Mucosa of gallbladder (tissue), 1 donor: ENCODE measurements at places on chromosomes 1 and 21. TPM values are rescaled to one million over a fixed set of nuclear protein-coding genes. Genes with fewer than 3 reads are reported as not detected.
A peak's percentile ranks its signal among the peaks of the same experiment; 100 is the strongest.

DNA sequence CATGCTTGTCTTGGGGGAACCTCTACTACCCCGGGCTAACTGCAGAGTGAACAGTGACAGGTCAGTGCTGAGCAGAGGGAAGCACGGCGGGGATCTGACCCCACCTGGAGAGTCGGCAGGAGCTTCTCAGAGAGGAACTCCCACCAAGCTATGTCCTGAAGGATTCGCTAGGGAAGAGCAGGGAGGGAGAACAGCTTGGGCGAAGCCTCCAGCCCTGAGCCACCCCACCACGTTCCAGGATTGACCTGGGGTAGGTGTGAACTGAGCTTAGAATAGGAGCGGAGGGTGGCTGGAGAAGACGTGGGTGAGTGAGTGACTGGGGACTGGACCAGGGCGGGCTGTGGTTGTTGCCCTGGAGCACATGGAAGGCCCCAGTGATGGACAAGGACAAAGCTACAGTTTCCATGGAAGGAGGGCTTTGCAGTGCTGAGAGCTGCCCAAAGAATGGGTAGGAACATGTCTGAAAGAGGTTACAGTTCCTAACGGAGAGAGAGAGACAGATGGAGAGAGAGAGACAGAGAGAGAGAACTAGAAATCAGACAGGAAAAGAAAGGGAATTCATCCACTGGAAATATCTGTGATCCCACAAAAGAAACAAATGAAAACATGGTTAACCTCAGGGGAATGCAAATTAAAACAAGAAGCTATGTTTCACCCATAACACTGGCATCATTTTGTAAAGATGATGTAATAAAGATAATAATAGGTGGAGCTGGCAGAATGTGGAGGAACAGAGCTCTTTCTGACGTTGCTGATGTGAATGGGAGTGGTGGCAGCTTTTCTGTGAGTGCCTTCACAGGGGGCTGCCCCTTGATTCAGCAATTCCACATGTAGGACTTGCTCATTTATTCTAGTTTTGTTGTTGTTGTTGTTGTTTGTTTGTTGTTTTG is 17.2 kb downstream of the BSND start:
- no peak for DNase-seq

GRCh38 chr1:237186675-237187074 is 144.7 kb downstream of the RYR2 start:
- DNase-seq, result no peak

GRCh38 chr1:40984531-40984930 is 5.0 kb downstream of the CTPS1 start:
- no peak for DNase-seq

- peak; percentile 39 for DNase-seq
Observed at GRCh38 chr1:29259802-29260441, 23.6 kb downstream of the PTPRU start.

DNA sequence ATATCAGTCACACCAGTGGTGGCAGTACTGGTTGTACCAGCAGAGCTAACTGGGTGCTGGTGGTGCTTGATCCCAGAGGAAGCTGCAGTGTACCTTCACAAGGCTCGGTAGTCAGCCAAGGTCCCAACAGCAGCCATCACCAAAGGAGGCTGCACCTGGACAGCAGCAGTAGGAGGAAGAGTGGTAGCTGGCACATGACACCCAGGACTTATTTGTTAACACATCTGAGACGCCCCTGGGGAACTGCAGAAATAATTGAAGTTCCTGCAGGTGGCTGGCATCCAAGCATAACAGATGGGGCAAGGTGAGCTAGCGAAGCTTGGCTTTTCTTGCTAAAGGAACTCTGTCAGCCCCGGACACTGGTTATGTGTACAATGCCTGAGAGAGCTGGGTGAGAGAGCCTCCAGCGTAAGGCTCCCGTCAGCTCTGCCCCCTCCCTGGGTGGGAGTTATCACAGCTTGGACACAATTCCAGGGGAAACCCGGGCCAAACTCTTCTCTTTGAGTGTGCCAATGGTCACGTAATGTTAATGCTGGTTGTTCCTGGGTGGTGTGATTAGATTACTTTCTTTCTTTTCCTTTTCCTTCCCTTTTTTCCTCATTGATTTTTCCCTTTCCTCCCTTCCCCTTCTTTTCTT is 29.1 kb upstream of the PARP1 start:
- no peak for DNase-seq

MROH7 gene
- 8.0 TPM for total RNA-seq

- no peak for DNase-seq
Observed at GRCh38 chr1:153799016-153799415, 23.8 kb downstream of the SLC27A3 start.

- DNase-seq, result no peak
Observed at GRCh38 chr1:87122243-87122642, 206.4 kb upstream of the LMO4 start.

PBX1 gene
- 175 TPM for total RNA-seq

HAO2 gene
- total RNA-seq, result 0.17 TPM

NOL9 gene
- total RNA-seq, result 24.2 TPM

RYR2 gene
- total RNA-seq, result 7.5 TPM

- peak; percentile 89 for DNase-seq
Observed at GRCh38 chr1:53145942-53146708, 3.7 kb upstream of the SLC1A7 start.

DNA sequence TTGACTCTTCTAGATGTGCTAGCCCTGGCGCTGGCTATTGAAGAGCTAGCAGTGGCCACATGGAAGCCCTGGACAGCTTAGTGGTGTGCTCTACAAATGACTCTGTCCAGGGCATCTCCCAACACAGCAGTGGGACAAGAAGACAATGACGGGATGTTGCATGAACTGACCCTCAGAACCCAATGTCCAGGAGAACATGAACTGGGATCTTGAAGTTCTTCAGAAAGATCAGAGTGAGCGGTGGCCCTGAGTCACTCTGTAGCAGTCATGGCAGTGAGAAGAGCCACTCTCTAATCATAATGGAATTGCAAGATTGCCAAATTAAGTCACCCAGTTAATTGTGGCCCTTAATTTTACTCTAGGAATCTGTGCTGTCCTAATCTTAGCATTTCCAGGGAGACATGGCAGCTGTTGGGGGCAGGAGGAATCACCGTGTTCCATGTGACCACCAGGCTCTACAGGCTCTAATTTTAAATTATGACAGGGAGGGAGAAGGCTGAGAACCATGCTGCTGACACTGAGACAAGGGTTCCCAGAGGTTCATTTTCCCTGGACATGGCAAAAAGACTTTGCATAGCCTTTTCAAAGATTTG is 10.2 kb upstream of the OBSCN start:
- DNase-seq, result no peak

DNA sequence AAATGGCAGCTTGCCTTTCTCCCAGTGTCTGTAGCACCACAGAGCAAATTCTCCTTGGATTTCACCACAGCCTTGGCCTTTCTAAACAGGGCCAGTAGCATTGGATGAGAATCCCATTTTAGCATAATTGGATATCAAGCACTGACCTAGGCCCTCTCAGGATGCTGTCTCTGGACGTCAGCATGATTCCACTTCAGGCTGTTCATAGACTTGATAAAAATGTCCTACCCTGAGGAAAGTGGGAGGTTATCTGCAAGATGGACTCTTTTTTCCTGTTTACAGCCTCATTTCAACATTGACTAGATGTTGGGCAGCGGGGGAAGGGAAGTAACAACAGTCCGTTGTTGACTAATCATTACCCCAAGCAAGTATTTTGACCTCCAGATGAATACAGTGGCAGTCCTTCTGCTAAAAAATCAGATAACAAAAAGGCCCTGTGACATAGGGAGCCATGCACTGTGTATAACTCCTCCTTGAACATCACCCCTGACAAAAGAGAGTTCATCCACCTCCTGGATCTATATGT is 5.2 kb downstream of the NPL start:
- DNase-seq, result no peak

TMPRSS15 gene
- total RNA-seq, result not detected

TNFRSF4 gene
- total RNA-seq, result 2.6 TPM

- no peak for DNase-seq
Observed at GRCh38 chr1:193338194-193338593, 151.8 kb upstream of the B3GALT2 start.

DNA sequence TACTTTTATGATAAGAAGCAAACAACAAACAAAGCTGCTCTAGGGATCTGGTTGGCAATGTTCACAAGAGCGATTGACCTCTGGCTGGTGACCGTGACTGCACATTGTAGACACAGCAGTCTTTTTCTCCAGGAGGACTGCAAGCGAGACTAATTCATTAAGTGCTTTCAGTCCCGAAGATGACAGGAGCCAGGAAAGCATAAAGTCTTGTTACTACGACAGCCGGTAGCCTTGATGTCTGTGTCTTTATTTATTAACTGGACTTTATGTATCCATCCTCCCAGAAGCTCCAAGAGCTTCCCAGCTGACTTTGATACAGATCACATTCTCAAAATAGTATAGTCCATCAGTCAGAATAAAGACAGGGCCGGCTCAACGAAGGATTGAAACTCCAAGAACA is 18.2 kb downstream of the FAM163A start:
- DNase-seq, result no peak

- no peak for DNase-seq
Observed at GRCh38 chr1:5748286-5749225, 243.7 kb downstream of the NPHP4 start.

- DNase-seq, result no peak
Observed at GRCh38 chr1:106055855-106056254, 1000.6 kb upstream of the PRMT6 start.

DNA sequence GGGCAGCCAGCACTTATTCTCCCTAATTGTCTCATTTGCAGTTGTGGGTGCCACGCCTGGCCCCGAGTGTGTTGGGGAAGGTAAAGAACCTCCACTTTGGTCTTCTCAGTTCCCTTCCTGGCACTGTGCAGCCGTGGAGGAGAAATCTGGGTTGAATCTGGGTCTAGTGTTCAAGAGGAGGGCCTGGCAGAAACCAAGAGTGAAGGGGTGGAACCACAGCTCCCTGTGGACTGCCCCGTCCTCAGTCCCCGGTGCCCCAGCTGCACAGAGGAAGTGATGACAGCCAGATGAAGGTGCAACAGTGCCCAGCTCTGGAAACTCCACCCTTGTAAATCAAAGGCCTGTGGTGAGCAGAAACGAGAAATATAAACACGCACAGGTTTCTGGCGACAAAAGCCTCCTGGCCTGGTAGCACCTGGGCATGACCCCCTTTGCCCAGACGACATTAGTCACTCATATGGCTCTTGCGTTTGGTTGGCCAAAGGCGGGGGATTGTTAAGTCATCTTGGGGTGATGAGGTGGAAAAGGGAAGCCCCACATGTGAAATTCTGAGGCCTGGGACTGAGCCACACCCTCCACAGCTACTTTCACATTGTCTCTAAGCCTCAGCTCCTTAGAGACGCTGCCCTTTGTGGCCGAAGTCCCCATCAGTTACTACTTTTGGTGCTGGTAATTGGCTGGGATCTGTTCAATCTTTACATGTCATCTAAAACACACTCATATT is 4.2 kb upstream of the ECE1 start:
- peak; percentile 28 for DNase-seq

REN gene
- total RNA-seq, result not detected

GRCh38 chr1:150791585-150791984 is 16.5 kb downstream of the CTSK start:
- no peak for DNase-seq

GRCh38 chr1:36872126-36872754 is 162.1 kb downstream of the GRIK3 start:
- no peak for DNase-seq

DNA sequence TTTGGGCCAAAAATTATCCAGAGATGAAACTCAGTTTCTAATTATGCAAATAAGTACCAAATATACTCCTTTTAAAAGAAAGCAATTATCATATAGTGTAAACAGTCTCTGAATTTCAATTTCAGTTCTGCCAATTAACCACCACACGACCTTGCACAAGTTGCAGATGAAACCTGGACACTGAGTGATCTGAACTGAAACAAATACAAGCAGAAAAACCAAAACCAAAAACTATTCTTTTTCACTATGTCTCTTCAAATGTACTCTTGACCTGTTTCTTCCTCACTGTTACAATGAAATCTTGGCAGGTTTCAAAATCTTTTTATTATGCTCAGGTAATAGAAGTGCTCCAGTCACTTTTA is 79.2 kb downstream of the TYW3 start:
- no peak for DNase-seq

DNA sequence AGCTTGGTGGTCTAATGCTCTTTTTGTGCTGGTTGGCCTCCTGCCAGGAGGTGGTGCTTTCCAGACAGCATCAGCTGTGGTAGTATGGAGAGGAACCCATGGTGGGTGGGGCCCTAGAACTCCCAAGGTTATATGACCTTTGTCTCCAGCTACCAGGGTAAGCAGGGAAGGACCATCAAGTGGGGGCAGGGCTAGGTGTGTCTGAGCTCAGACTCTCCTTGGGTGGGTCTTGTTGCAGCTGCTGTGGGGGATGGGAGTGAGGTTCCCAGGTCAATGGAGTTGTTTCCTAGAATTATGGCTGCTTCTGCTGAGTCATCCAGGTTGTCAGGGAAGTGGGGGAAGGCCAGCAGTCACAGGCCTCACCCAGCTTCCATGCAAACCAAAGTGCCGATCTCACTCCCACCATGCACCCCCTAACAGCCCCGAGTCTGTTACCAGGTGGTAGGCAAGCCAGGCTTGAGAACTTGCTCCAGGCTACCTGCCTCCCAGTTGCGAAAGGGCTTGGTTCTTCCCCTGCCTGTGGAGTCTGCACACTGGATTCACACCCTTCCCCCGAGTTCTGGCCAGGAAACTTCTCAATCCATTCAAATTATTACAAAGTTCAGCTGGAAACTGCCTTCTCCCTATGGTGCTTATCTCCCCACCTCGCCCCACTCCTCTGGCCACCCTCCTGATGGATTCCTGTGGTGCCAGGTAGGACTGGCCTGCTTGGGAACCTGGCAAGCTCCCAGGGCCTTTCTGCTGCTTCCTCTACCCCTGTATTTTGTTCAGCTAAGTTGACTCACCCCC is 37.8 kb downstream of the DRAM2 start:
- peak; percentile 44 for DNase-seq

DNA sequence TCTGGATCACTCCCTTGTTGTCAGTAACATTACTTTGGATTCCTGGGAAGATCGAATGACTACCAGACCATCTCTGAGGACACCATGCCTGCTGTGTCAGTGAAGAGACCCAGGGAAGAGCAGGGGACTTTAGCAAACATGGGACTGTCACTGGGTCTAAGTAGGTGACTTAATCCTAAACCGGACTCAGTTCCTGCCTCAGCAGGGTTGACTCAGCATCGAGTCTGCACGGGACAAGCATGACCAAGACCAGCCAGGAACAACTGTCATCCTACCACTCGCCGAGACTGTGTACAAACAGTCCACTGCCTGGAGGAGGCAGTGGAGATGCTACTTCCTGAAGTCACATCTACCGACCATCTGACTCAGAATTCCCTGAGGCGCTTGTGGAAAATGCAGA is 53.2 kb upstream of the RAB4A start:
- DNase-seq, result no peak

C4BPB gene
- total RNA-seq, result 4.1 TPM

GRCh38 chr1:240295811-240296210 is 204.1 kb downstream of the FMN2 start:
- no peak for DNase-seq

GRCh38 chr1:56755911-56756310 is 63.3 kb downstream of the FYB2 start:
- no peak for DNase-seq

GRCh38 chr1:215779729-215780128 is 212.6 kb downstream of the KCTD3 start:
- no peak for DNase-seq

CA14 gene
- total RNA-seq, result 2.4 TPM
